ENCODE measurements at places on chromosomes 12 and 14. TPM values are rescaled to one million over a fixed set of nuclear protein-coding genes. Genes with fewer than 3 reads are reported as not detected.
A peak's percentile ranks its signal among the peaks of the same experiment; 100 is the strongest.

- H3K4me3 ChIP-seq: no peak overlapping the region
- H3K4me1 ChIP-seq: peaks cover 13% of the 10 kb centered on the region
- peak overlapping the region; percentile 74 for H3K27ac ChIP-seq
- no peak for DNase-seq
- no peaks in the 10 kb centered on the region for H3K27me3 ChIP-seq
- no peaks in the 10 kb centered on the region for H3K36me3 ChIP-seq
Observed at GRCh38 chr12:93244514-93245077, 133.1 kb upstream of the NUDT4 start.

DNA sequence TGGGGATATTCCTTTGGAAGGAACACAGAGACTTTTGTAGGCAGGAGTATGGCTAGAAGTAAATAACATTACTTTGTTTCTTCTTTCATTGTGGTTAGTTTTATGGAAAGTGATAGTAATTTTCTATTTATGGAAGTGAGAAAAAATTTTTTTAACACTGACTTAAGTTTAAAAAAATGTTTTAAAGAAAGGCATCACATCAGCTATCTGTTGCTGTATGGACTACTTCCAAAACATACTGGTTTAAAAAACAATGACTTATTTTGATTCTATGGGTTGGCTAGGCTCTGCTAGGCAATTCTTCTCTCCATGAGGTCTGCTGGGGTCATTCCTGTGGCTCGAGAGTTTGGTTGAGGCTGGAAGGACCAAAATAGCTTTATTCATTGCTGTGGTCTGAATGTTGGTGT is 31.7 kb upstream of the SLC38A2 start:
- H3K4me1 ChIP-seq: no peaks in the 10 kb centered on the region
- no peaks in the 10 kb centered on the region for H3K27me3 ChIP-seq
- H3K4me3 ChIP-seq: no peak overlapping the region
- H3K36me3 ChIP-seq: no peaks in the 10 kb centered on the region

DNA sequence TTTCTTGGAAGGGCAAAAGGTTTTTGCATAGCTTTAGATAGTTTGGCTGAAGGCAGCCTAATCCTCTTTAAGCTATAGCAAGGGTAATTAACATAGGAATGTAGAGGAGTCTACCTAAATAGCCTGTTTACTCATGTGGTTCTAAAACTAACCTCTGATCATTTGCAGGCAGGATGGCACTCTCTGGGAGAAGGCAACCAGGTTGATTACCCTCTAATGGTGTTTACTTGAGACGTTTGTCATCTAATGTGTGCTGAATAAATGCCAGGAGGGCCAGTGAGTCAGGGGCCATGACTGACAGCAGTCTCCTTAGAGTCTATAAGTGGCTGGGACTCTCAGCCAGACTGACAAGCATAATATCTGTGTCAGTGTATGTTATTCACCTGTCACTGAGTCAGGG is 286.4 kb downstream of the PCNX1 start:
- H3K27ac ChIP-seq: no peak overlapping the region
- H3K4me1 ChIP-seq: peaks cover 10% of the 10 kb centered on the region
- no peak for DNase-seq
- H3K27me3 ChIP-seq: no peaks in the 10 kb centered on the region
- H3K36me3 ChIP-seq: no peaks in the 10 kb centered on the region

KLHL33 gene
- not detected for total RNA-seq

- H3K4me1 ChIP-seq: no peaks in the 10 kb centered on the region
- DNase-seq: no peak
- no peak overlapping the region for H3K27ac ChIP-seq
- no peaks in the 10 kb centered on the region for H3K27me3 ChIP-seq
Observed at GRCh38 chr14:103456167-103456835, 66.3 kb downstream of the CKB start.

Measured in Caco-2 (cell line).